ENCODE measurements at places on chromosomes 6 and 20.

GRCh38 chr6:148864941-148865340, 118.1 kb downstream of the UST start:
- DNase-seq: no peak

GRCh38 chr6:107275330-107275865, 160.1 kb upstream of the BEND3 start:
- DNase-seq: no peak

DNA sequence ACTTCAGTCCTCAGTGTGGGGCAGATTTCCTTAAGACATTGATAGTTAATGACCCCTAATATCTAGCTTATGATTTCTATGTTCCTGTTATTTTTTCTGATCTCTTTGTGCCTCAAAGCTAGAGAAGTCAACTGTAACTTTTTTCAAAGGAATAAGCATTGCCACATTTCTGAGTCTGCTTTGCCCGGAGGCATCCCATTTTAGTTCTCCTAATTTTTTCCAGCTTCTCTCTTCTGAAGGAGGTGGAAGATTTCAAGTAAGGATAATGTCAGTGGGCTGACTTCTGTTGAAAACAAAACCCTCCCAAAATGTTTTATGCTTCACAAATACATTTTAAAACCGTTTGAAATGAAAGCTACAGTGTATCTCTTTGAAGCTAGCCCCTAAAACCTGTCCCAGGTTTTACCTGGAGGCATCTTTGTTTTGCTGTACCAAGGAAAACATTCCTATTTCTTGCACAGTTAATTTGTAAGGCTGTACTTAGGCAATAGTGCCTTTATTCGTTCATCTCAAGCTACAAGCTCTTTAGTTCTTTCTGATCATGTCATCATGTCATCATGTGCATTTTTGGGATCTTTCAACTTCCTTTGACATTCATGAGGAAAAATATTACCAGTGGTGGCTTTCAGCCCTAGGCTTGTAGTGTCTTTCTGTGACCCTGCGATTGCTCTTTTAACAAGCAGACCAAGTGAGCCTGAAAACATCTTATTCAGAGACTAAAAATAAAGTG, 45.7 kb downstream of the TSPYL4 start:
- no peak for DNase-seq

DNA sequence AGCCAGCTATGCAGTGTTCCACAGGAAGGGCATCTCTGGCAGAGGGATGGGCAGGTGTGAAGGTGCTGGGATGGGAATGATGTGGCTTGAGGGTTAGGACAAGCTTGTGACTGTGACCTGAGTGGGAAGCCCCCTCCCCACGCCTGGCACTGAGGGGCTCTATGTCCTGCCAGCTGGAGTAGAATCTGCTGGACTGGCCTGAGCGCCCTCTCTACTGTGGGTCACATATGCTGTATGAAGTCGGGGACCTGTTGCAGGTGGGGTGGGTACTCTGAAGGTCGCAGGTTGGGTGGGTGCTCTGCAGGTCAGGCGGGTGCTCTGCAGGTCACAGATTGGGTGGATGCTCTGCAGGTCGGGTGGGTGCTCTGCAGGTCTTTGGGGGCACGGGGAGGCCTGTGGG, 20.3 kb downstream of the KCNG1 start:
- no peak for DNase-seq

DNA sequence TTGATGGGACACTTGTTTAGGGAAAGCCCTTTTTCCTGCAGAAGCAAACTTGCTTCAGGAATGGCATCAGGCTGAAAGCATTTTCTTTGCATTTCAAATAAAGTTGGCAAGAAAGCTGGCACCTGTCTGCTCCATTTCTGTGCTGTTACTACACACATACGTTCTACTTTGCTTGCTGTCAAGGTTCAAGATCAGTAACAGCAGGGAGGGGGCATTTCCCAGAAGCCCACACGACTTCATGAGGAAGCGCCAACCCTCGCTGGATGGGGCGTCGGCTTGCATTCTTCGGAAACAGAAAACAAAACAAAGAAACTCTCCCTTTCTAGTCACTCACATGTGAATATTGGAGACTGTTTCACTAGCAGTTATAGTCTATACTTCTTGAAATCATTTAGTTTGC, 46.4 kb downstream of the AKAP12 start:
- DNase-seq: no peak

- no peak for DNase-seq
Measured at GRCh38 chr6:38572186-38572813, 67.4 kb downstream of the BTBD9 start.

GRCh38 chr6:143677891-143678791, at the start of gene PHACTR2:
Gene PHACTR2, plus strand, starts transcription at chr6:143677965. Its CDS starts 199 bp downstream, at chr6:143678164.
- peak; percentile 44 for DNase-seq

DNA sequence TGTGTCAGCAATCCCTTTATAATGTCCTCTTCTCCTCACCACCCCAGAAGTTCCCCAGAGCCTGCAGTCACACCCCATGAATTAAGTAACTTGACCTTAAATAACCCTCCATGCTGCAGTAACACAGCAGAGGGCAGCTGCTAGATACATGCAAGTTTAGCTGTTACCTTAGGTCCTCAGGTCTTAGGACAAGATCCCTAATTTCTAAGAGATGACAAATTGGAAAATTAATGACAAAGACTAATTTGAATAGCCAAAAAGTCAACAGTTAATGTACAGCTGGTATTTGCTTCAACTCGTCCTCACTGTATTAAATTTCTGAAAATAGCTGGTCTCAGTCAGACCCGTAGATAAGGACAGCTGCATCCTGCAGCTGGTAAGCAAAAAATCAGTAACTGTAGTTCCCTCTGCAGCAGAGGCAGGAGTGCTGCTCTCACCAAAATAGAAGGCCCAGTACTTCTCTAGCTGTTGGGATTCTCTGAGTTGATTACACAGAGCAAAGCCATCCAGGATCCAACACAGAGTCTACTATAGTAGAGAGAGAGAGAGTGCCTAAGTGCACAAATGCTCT, 62.4 kb downstream of the TNFRSF21 start:
- no peak for DNase-seq

- DNase-seq: no peak
Measured at GRCh38 chr6:30691208-30691847, 544 bp upstream of the NRM start.

- no peak for DNase-seq
Measured at GRCh38 chr6:139409026-139409425, 34.6 kb upstream of the CITED2 start.

DNA sequence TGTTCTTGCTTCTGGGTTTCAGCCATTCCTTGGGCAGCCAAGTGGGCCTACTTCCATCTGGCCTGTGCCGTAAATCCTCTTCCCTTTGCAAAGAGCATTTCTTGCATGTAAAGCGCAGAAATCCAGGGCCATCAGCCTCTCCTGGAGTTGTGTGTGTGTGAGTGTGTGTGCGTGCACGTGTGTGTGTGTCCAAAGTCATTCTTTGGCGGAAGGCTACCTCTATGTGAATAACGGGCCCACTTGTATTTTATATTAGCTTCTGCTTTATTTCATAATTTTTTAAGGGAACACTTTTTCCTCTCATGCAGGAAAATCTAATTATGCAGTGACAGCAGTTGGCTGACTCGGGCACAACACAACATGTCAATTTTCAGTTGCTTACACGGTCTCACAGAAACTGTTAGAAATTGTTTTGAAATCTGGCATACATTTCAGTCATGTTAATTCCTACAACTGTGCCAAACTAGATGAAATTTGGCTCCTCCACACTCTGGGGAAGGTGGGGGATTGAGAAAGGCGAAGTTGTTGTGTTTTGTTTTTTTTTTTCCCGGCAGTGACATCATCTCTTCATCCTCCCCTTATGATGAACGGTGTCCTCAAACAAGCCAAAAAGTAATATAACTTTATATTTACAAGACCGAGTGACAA, 223.7 kb upstream of the TSHZ2 start:
- no peak for DNase-seq
